DMS 273 treated with DMSO at 0.1 percent for 48 hours (cell line): ENCODE measurements at places on chromosomes 2 and 18.
A peak's percentile ranks its signal among the peaks of the same experiment; 100 is the strongest.

- no peak for DNase-seq
These were observed 949 bp downstream of the CDC42EP3 start for GRCh38 chr2:37670378-37671008.

DNA sequence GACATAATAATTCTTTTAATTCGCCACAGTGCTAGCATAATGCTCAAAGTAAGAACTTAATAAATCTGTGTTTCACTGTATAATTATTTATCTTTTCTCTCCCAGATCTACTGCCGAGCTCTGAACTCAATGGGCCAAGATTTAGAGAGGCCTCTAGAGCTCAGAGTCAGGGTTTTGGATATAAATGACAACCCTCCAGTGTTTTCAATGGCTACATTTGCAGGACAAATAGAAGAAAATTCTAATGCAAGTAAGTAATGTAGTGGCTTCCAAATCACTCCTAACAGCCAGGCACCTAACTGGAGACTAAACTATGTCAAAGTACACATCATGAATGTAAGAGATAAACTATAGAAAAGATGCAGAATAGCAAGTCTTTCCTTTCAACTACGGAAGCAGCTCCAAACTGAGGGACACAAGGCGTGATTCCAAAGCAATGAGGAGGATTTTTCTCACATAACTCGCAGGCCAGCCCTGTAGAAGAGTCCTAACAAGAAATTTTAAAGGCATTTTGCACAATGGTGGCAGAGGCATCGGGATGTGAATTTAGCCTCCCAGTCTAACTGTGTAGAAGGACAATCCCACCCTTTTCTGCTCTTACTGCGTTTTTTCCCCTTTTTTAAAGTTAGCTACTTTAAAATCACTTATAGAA is 12.0 kb downstream of the DSG1 start:
- DNase-seq: no peak

- DNase-seq: peak; percentile 13
These were observed 135.6 kb upstream of the ZNF236 start for GRCh38 chr18:76686737-76687231.

DNA sequence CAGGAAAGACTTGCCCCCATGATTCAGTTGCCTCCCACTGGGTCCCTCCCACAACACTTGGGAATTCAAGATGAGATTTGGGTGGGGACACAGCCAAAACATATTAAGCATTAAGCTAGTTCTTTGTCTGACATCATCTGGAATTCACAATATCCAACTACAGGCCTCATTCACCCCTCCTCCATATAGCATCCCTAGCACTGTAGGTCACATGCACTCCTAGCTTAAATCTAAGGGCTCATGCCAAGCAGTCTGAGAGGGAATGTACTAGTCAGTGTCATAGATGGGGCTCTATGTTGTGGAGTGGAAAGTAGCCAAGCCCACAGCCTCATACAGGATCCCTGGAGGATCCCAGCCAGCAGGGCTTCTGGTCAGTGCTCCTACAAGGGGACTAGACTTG is 92.1 kb downstream of the IRS1 start:
- no peak for DNase-seq

DNA sequence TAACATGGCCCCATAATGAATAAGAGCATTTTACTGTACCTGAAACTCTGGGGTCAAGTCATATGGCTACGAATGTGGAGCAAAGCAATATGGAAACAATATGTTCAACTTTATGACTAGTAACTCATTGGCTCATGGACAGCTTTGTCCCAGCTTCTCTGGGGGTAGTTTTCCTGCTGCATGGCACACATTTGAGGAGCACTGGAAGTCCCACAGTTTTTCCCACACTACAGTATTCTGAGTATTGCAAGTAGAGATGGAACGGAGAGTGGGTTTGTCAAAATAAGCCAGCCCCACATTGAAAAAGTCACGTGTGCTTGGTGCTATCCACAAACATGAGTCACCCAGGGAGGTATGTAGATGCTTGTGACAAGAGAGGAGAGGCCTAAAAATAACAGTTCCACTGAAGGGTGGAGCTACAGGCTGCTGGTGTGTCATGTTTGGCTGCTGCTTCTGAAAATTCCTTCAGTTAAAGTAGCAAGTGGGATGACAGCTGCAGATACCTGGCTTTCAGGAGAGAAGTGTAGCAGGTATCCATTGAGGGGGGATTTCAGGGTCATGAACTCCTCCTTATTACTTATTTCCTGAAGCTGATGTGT is 48.2 kb upstream of the CTAGE1 start:
- no peak for DNase-seq

- DNase-seq: no peak
These were observed 1062.7 kb downstream of the DSC3 start for GRCh38 chr18:29979881-29980280.

GRCh38 chr2:159913900-159914299 is 115.9 kb upstream of the CD302 start:
- DNase-seq: no peak

- no peak for DNase-seq
These were observed 108.5 kb upstream of the COL3A1 start for GRCh38 chr2:188865681-188866080.

DNA sequence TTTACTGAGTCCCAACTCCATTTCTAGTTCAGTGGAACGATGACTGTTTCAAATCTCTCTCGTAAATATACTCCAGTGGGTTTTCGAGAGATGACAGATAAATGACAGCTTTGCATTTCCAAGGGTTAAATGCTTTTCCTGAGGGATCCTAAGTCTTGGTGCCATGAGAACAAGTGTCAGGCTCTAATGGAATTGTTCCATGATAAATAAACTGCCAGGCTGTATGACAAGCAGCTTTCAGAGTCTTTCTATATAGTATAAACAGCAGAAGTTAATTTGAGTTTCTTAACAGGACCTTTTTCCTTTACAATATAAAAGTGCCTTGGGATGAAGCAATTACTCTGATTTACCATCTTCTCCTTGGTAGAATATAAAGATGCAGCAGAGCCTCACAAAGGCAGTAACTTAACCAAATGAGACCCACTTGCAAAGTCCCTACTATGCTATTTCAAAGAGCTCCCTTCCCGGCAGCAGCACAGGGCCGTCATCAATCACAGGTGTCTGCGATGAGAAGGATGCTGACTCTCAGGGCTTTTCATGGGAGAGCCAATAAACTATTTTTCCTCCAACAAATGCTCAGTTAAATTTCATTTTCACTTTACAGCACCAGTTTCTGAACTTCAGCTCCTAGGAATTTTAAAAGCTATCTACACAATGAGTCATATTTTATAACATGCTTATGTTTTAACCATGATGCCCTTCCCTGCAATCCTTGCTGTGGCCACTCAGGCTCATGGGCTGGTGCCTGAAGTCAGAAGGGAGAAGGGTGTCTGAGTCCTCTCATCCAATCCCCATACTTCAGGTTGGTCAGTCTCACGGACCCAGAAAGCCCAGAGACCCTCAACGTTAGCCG is 123.8 kb downstream of the AFF3 start:
- no peak for DNase-seq

DNA sequence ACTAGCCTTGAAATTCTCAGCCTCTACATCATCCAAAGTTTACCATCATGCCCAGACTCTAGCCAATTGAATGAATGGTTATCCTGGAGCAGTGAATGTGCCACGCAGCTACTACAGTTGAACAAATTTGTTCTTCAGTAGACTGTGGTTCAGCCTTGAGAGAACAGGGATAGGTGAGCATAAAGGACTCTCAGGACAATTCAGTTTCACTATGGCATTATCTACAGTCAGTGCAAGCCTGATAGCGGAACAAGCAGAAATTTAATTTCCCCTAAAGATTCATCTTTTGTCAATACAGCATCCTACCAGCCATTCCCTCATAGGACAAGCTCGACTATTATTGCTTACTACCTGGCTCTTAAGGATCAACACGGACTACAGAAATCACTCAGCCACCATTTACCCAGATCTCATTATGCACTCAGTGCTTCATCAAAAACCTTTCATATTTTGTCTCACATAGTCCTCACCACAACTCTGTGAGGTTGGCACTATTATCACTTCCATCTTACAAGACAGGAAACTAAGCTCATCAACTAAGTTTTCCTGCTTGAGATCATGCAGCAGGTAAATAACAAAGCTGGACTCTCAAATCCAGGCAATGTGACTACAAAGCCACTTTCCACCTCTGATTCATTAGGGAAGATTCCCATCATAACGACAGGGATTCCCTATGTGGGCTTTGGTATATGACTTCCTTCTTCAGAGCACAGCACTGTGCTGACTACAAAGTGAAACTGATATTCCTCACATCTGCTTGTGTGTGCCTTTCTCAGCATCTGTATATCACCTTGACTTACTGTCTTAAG is 181.5 kb upstream of the ACVR2A start:
- DNase-seq: no peak
